ENCODE measurements at places on chromosomes 13 and 19.

DNA sequence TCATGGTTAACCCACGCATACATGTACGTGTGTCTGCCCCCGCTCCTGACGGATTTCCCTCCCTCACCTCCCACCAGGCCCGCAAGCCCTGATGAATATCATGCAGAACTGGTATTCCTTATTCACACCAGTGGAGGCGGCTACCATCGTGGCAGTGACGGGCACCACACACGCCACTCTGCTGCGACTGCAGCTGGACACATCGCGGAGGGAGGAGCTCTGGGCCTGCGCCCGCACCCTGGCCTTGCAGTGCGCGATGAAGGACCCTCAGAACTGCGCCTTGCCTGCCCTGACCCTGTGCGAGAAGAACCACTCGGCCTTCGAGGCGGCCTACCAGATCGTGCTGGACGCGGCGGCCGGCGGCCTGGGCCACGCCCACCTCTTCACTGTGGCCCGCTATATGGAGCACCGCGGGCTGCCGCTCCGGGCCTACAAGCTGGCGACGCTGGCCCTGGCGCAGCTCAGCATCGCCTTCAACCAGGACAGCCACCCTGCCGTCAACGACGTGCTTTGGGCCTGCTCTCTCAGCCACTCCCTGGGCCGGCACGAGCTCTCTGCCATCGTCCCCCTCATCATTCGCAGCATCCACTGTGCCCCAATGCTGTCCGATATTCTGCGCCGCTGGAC is 35.0 kb downstream of the ZSWIM4 start:
- no peak for DNase-seq

- DNase-seq, result no peak
Measured at GRCh38 chr13:36261976-36262375, 35.6 kb downstream of the CCDC169 start.

- no peak for DNase-seq
Measured at GRCh38 chr13:50128428-50128931, 113.2 kb downstream of the KCNRG start.

DNA sequence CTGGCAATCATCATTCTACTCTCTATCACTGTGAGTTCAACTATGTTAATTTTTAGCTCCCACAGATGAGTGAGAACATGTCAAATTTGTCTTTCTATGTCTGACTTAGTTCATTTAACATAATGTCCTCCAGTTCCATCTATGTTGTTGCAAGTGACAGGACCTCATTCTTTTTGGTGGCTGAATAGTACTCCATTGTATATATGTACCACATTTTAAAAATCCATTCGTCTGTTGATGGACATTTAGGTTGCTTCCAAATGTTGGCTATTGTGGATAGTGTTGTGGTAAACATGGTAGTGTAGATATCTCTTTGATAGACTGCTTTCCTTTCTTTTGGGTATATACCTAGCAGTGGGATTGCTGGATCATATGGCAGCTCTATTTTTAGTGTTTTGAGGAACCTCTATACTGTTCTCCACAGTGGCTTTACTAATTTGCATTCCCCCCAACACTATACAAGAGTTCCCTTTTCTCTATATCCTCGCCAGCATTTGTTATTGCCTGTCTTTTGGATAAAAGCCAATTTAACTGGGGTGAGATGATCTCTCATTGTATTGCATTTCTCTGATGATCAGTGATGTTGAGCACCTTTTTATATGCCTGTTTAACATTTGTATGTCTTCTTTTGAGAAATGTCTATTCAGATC is 124.1 kb downstream of the PCCA start:
- DNase-seq, result no peak

GRCh38 chr19:17479325-17479791 is 9.0 kb downstream of the SLC27A1 start:
- no peak for DNase-seq

Measured in K562 (cell line).